ENCODE measurements at places on chromosomes 16 and 17.

DNA sequence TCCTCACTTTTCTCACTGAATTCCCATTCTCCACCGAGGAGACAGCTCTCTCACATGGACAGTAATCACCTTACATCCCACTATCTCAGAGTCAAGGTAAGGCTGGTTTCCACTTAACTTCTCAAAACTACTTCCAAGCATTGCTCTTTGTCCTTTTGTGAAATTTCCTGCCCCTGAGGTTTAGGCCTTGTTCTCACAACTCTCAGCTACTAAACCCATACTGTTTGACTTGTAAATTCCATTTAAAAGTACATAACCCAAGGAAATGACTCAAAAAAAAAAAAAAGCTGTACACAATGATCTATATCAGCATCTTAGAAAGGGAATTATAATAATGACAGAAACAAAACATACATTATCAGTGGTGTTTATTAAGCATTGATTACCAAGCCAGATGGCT lies 8.8 kb downstream of the CDC27 start:
- DNase-seq = no peak

DNA sequence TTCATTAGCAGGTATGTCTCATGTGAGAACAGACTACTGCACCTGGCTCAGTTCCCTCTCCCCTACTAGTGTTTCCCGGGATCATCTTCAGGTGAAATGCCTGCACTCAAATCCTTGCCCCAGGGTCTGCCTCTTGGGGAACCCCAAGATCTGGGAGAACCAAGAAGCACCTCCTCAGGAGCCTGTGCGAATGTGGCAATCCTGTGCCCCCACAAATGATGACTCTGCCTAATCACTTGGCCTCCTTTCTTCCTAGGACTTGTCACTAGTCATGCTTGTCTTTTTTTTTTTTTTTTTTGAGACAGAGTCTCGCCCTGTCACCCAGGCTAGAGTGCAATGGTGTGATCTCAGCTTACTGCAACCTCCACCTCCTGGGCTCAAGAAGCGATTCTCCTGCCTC lies 21.7 kb downstream of the ADAD2 start:
- DNase-seq = no peak

DNA sequence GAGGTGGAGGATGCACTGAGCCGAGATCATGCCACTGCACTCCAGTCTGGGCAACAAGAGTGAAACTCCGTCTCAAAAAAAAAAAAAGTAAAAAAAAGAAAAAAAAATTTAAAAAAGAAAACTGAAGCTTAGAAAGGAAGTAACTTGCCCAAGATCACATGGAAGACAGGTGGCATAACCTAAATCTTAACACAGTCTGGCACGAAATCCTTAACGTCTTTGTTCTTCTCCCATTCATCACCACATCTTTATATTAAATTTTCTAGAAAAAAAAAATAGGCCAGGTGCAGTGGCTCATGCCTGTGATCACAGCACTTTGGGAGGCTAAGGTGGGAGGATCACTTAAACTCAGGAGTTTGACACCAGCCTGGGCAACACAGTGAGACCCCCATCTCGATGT lies 9.3 kb downstream of the WDR59 start:
- DNase-seq = no peak

GRCh38 chr17:76546556-76547182 lies 6.8 kb downstream of the PRCD start:
- DNase-seq = no peak

DNA sequence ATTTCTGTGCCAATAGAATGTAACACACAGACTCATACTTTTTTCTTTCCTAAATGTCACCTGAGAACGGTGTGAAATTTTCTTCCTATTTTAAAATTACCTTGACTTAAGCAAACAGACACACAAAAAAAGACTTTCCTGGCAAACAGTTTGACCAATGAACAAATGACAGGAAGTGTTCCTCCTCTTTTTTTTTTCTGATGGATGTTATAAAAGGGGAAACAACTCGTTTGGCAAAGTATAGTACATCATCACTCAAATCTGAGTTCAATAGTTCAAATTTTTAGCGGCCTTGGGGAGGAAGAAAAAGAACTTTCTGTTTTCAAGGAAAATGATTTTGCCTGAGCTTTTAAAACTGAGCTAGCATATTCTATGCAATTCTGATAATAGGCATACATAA lies 19.8 kb downstream of the HS3ST3A1 start:
- DNase-seq = no peak

DNA sequence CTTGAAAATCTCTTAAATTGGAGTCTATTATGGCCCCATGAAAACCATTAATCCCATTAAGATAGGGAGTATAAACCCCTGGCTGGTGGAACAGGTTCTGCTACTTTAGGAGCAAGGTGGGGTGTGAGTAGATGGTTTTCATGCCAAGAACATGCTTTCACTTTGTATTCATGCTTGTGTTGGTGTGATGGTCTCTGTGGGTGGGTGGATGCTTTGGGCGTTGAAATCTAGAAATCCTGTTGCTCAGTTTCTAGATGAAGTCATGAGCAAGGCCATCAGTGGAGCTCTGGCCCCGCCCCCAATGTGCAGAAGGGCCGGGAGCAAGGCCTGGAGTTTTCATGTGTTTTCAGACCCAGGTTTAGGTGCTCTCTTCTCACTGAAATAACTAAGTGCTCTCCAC lies 20.1 kb downstream of the PLD6 start:
- peak; percentile 66 for DNase-seq

DNA sequence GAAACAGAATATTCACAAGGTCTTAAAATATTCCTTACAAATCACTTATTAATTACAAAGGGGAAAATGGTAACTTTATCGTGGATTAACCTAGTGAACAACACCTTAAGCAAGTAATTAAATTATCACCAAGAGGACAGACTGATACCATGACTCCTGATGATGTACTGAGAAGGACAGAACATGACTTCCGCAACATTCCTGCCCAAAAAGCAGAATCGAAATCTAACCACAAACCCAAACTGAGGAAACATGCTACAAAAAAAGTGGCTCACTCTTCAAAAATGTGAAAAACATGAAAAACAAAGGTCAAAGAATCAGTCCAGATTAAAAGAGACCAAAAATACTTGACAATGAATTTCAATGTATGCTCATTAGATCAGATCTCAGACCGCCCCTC lies 151.5 kb downstream of the AATF start:
- DNase-seq = no peak

GRCh38 chr17:42759982-42760651 lies 910 bp upstream of the RAMP2 start:
- DNase-seq = no peak

DNA sequence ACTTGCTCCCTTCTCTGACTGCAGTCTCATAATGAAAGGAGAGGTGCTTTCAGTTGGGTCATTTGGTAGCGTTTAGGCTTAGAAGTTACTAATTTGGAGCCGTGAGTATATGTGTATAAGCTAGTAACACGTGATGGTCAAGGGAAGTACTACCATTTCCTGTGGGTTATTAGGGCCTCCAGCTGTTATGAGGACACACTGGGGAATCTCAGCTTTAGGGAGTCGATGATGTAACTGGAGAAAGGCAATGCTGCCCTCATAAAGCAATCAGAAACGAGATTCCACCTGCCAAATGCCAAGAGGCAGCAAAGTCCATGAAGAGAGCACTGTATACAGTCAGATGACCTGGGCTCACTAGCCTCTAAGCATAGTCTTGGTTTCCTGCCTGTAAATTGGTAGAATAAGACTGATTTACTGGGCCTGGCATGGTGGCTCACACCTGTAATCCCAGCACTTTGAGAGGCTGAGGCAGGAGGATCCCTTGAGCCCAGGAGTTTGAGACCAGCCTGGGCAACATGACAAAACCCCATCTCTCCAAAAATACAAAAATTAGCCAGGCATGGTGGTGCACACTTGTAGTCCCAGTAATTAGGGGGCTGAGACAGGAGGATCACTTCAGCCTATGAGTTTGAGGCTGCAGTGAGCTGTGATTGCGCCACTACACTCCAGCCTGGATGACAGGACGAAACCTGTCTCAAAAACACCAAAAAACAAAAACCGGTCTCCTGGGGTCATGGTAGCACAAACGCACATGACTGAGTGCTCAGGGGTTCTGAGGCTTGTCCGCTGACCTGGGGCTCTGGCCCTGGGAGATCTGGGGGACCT lies 53.0 kb downstream of the SF3B3 start:
- no peak for DNase-seq

DNA sequence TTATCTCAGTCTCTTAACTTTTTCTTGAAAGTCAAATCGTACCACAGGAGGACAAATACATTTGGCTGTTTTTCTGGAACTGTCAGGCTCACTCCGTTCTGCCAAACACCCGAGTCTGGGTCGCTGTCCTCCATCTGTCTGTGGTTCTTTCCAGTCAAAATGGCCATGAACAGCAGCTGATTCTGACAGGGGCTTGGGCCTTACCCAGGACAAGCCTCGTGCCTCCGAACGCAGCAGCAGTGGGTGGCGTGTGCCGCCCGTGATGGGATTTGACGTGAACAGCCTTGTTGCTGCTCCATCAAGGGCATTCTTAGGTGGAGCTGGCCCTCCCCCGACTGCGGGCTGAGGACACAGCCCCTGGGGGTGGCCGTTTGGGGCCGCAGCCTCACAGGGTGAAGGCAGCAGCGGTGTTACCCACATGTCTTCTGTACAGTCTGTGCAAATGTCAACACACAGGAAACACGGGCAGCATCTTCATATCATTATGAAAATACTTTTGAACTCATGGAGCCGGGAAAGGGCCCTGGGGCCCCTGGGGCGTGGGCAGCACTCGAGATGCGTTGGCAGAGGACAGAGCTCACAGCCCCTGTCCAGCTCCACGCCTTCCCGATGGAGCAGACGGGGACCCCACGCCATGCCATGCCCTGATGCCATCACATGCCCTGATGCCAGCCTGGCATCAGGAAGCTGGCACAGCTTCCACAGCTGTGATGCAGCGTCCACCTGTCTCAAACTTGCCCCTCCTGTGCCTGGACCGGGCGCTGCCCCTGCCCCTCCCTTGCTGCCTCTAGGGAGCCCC lies 8.6 kb upstream of the ACSF3 start:
- DNase-seq = no peak

DNA sequence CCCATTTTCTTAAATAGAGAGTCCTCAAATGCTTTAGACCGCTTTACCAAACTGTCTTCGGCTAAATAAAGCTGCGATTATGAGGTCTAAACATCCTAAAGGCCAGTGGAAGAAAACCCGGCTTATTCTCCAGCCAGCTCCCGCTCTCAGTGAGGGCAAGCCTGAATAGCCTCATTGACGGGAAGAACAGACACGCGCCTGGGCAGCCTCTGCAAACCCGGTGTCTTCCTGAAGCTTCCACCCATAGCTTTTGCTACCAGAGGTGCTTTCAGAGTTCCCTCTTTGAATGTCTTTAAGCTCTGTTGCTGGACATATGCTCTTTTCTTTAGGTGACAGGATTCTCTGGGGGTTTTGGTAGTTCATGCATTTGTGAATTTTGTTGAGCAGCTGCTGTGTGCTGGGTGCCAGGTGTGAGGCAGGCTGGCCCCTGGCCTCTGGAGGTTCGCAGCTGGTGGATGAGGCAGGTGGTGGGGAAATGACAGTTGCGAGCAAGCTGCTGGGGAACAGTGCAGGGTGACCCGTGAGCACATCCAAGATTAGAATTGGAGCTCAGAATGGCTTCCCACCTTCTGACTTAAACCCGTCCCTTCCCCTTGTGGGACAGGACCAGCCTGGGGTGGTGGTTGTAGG lies 44.7 kb downstream of the CRISPLD2 start:
- no peak for DNase-seq

DNA sequence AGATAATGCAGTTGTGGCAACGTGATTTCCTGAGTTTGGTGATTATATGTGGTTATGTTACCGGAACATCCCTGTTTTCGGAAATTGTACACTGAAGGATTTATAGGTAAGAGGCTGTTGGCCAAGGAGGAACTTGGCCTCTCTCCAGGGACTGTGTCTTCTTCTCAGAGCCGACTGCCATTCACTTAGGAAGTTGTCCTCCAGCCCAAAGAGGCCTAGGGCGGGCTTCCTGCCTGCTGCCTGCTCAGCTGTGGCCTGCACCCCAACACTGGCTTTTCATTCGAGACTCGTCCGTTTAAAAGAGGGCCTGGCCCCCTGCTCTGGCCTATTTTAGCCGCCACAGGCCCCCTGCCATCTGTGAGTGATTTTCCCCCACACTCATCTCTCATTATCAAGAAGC lies 64.3 kb downstream of the ZDHHC7 start:
- DNase-seq = no peak

DNA sequence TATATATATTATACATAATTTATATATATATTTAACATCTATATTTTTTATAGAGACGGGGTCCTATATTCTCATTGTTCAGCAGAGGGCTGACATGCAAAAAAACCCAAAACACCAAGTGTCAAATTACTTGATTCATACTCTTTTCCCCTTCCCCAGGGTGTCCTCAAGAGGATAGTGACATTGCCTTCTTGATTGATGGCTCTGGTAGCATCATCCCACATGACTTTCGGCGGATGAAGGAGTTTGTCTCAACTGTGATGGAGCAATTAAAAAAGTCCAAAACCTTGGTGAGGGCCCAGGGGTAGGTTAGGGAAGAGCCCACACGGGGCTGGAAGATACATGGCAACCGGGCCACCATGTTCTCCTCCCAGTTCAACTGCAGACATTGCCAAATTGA lies 11.0 kb downstream of the ITGAM start:
- no peak for DNase-seq

DNA sequence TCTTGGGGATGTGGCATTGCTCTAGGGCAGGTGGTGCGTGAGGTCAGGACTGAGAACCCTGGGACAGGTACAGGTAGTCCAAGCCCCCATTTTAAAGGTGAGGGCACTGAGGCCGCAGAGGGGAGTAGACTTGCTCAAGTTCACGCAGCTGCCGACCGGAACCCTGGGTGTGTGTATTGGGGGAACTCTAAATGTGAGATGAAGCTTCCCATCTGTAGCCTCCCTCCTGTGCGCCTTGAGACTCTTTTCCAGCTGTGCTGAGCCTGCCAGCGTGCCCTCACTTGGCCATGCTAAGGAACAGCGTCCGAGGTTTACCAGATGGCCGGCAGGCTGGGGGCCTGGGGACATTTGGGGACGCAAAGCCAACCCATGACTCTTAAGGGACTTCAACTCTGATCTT lies 79.0 kb upstream of the CDC42EP4 start:
- no peak for DNase-seq

DNA sequence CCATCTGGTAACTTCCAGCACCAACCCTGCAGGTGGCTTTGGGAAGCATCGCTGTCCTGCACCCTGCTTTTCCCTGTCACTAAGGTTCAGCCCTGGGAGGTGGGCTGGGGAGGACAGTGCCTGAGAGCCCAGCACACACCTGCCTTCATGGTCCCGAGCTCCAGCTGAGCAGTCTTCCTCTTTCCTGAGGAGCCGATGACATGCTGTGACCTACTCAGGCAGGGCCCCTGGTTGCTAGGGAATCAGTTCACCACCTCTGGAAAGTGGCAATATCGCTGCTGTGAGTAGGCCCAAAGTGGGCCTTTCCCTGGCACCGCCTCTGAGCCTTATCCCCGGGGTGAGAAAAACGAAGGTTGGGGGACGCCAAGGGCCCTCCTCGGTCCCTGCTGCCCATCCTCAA lies 17.9 kb downstream of the ST3GAL2 start:
- DNase-seq = no peak

DNA sequence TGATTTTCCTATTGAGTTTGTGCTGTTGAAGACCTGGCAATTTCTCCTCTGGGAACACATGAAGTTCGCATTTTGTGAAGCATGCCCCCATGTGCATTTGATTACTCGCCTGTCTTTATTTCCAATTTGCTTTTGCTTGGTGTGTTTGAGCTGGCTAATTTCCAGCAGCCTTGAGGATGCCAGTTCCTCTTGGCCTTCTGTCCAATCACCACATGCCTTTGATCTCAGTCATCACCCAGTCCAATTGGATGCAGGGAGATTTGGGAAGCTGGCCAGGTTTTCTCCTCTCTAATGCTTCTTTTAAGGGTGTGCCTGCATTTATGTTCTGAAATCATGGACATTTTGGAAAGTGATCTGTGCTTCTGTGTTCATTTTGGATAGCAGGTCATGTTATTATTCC lies 3.8 kb upstream of the TMEM100 start:
- no peak for DNase-seq

Data from stimulated activated CD4-positive, alpha-beta T cell treated with anti-CD3 and anti-CD28 coated beads, Interleukin-2, amount 100 ng/mL, for 24 hours (primary cell).